ENCODE measurements at places on chromosomes 2 and 18.

- DNase-seq, result no peak
Observed at GRCh38 chr2:189022492-189022891, 48.3 kb downstream of the COL3A1 start.

GRCh38 chr2:40041422-40042382 is 262.6 kb upstream of the THUMPD2 start:
- DNase-seq, result no peak

DNA sequence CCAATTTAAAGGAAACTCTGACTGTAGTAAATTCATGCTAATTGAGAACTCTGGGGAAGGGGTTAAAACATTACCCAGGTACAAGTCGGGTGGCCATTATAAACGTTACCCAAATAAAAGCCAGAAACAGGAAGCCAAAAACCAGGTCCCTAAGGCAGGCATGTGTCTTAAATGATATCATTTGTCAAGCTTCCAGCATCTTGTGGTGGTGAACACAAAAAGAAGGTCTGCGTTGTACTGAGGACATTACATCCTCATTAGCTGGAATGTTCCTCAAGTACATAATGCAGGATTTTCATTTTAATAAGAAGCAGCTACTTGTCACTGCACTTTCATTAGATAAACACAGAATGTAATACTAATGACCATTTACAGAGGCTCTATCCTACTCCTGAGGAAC is 10.9 kb downstream of the PTGR3 start:
- DNase-seq, result no peak

DNA sequence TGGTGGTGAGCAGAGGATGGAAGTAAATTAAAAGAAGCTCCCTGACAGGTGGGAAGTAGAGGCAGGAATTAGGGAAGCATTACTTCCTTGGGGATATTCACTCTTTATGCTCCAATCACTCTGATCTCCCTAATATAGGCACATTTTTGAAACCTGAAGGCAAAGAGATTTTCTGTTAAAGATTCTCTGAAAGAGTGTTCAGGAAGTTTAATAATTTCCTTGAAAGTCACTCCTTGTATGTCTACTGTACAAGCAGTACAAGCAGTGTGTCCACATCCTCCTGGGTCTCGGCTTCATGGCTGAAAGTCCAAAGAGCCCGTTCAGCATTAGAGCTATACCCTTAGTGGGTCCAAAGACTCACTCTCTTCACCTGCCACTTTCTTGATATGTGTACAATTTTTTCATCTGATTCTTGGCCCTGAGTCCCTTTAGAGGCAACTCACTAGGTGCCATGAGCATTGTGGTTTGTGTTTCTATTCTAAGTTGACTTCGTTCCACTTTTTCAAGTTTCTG is 60.2 kb downstream of the AAK1 start:
- no peak for DNase-seq

DNA sequence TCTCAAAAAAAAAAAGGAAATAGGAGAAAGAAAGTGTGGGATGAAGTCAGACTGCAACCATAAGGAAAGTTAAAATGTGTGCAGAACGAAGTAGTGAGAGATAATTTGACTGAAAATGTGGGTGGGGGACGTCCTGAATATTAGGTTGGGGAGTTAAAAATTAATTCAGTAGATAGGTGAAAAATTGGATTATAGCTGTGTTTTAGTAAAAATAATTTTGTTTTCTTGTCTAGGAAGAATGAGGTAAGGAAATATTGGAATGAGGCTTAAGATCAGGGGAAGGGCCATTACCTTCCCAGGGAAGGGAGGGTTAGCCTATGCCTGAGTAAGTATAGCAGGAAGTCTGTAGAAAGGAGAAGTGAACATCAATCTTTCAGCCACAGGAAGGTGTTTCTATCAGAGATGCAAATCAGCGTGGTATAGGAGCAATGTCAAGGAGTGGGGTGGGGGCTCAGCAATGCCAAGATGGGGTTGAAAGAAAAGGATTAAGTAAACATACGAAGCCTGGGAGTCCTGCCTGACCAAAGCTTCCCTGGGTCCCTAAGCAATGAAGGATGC is 250.9 kb downstream of the PIEZO2 start:
- no peak for DNase-seq

DNA sequence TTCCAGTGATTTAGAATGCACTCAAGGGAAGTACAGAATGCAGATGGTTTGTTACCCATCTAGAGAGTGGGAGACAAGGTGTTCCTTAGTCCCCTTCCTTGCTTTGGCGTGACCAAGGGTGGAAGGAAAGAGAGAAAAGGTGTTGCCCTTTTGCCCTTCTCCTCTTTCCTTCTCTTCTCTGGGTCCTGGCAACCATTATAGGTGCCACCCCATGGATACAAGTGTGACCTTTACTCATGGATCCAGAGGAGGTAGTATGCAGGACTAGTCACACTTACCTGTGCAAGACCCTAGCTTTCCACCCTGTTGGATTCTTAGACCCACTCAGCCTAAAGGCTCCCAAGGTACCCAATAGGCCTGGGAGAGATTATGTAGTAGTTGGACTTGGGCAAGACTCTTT is 11.6 kb upstream of the RBFA start:
- no peak for DNase-seq

- no peak for DNase-seq
Observed at GRCh38 chr18:55731594-55732042, 143.6 kb upstream of the TCF4 start.

- DNase-seq, result peak; percentile 96
Observed at GRCh38 chr2:10812362-10813162, at the start of gene PDIA6. PDIA6 (minus strand) TSS chr2:10812785; CDS start chr2:10812696, 89 bp downstream.

GRCh38 chr2:155842103-155842502 is 490.4 kb downstream of the NR4A2 start:
- DNase-seq, result no peak

DNA sequence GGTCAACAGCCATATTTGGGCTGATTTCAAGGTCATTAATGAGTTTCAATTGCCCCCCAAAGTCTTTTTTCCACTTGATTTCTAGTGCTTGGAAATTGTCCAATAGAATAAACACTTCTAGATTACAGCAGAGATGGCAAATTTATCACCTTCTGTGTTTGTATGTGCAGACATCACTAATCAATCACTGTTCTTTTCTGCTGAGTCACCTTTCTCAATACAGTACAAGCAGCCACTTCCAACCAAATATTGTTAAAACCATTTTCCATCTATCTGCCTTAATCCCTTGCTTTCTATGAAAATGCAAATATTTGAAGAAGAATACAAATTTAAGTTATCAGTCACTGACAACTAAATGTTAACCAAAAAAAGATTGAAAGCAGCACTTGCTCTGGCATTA is 40.2 kb upstream of the ZNF521 start:
- no peak for DNase-seq

DNA sequence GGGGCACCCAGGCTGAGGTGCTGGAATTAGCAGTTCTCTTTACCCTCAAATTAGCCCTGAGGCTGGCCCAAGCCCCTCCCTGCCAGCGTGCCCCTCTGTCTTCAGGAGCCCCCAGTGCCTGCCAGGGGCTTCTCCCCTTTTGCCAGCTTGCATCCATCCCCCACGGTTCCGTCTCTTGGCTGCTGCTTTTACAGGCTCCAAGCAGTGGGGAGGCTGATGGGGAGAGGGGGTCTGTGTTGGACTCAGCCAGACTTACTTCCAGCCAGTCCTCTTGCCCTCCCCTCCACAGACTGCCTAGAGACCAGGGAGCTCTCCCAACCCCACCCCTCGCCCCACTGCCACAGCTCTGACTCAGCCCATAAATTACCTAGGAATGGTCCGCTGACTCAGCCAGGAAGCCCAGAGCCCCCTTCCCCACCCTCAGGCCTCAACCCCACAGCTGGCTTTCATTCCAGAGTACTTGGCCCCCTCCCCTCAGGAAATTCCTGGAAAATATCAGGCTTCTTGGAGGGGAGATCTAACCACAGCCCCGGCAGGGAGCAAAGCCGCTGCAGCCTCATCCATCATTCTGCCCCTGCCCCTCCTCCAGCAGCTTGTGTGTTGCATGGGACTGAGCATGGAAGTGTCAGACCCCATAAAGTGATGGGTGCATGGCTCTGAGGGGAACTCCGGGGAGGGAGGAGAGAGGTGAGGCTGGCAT is 184.6 kb downstream of the ZFP36L2 start:
- no peak for DNase-seq

DNA sequence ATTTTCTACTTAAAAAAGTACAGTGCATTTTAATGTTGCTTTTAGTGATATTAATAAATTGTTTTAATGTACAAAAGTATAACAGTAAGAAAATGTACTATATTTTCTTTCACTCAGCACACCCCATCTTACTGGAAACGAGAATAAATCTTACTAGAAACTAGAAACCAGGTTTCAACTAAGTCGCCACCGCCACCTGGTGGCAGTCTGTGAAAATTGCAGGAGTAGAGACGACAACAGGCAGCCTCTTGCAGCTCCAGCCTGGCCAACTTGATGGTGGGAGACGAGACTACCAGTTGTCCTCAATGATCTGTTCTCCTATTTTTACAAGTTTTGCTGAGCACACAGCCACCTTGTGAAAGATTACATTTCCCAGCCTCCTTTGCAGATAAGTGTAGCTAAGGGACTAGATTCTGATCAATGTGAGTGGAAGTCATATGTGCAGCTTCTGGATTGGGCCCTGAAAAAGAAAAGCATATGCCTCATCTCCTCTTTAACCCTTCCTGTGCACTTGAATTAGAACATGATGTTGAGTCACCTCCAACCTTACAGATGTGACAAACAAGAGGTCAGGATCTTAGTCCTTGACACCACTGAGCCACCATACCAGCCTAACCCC is 8.7 kb downstream of the OTOF start:
- DNase-seq, result peak; percentile 36

GRCh38 chr18:70981400-70982140 is 692.7 kb downstream of the SOCS6 start:
- no peak for DNase-seq

DNA sequence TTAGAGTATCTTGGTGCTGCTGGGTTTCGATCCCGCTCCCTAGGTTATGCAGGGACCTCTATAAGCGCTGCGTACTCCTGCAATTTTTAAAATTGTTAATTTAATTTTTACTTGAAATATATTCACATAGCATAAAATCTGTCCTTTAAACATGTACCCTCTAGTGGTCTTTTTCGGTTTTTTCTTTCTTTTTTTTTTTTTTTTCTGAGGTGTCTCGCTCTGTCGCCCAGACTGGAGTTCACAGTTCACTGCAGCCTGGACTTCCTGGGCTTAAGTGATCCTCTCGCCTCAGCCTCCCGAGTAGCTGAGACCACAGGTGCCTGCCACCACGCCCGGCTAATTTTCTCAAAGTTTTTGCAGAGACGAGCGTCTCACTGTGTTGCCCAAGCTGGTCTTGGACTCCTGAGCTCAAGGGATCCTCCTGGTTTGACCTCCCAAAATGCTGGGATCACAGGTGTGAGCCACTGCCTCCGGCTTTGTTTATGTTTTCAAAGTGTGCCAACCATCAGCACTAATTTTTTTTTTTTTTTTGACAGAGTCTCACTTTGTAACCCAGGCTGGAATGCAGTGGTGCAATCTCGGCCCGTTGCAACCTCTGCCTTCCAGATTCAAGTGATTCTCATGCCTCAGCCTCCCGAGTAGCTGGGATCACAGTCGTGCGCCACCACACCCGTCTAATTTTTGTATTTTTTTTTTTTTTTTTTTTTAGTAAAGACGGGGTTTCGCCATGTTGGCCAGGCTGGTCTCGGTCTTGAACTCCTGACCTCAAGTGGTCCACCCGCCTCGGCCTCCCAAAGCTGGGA is 585 bp upstream of the MOB1A start:
- DNase-seq, result no peak

DNA sequence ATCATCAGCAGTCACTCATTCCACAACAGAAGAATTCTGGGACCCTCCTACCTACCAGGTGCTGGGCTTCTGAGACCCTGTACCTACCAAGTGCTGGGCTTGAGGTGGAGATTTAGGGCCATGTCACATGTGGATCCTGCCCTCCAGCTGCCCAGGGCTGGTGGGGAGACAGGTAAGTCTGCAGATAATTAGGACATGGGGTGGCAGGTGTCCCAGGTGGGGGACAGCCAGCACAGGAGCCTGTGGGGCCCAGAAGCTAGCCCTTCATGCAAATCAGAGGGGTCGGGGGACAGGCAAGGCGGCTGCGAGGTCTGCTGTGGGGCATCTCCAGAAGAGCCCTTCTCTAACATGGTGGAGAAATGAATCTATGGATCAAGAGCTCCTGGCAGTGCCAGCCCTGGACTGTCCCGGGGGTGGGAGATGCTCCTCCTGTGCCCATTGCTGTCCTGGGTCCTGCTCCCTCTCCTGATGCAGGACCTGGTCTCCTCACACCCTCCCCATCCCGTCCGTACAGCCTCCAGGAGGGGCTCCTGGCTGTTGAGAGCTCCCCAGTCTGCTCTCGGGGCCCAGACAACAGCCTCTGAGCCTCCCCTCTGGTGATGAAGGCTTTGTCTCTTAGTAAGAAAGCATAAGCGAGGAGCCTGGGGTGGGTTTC is 106.3 kb upstream of the GLI2 start:
- DNase-seq, result no peak

DNA sequence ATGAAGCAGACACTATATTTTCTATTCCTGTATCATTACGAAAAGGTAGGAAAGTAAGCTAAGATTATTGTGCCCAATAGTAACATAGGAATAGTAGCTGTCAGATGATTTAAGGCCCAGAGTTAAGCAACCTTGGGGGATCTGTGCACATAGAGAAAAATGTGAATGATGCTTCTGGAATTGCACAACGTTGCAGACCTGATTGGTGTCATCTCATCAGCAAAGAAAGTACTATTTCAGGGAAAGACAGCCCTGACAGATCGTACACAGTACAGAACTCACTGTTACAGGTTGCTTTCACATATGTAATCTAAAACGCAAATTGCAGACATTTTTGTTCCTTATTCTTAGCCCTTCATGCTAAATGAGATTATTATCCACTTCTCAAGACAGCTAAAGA is 535.9 kb downstream of the TRIB2 start:
- DNase-seq, result no peak

- no peak for DNase-seq
Observed at GRCh38 chr2:108942888-108943287, 46.1 kb downstream of the EDAR start.

DNA sequence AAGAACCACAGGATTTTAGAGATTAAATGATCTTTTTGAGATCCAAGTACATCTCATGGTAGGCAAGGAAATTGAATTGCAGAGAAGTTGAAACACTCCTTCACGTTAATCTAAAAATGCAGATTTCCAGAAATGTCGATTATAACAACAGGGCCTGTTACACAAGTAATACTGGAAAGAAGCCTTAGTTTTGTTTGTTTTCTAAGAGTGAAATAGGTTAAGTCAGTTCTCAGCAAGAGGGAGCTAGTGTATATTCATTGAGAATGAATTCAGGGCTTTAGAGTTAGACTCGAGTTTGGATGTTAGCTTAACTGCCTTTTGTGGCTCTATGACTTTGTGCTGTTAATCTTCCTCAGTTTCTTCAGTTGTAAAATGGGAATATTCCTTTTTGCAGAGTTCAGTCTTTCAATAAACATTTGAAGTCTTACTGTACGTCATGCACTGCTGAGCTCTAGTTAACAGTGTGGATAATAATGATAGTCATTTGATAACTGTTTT is 926 bp downstream of the NDUFV2 start:
- DNase-seq, result no peak

- DNase-seq, result no peak
Observed at GRCh38 chr18:79508565-79509535, 113.1 kb downstream of the NFATC1 start.

DNA sequence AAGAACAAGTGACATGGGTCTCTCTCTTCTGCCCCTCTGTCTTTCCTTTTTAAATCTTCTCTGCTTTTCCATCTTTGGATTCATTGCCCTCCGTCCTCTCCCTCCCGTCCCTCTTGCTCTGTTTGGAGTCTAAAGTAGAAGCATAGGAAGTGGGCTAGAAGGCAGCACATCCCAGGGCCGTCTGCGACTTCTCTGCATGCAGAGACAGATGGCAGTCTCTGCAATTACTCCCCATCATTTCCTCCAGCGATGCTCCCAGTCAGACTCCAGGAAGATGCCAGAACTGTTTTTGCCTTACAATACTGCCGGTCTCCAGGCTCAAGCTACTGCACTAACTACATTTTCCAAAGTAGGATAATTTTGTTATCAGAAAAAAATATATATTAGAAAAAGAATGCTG is 35.2 kb upstream of the LPIN2 start:
- DNase-seq, result no peak

Data from CD4-positive, alpha-beta T cell treated with Interleukin-15 for 4 hours (primary cell).